NCI-H1105 (cell line): ENCODE measurements at places on chromosomes 1 and 21.
A peak's percentile ranks its signal among the peaks of the same experiment; 100 is the strongest.

- no peak for DNase-seq
Observed at GRCh38 chr1:8096105-8097011, 70.2 kb upstream of the ERRFI1 start.

- no peak for DNase-seq
Observed at GRCh38 chr1:168054117-168054516, 82.6 kb downstream of the GPR161 start.

DNA sequence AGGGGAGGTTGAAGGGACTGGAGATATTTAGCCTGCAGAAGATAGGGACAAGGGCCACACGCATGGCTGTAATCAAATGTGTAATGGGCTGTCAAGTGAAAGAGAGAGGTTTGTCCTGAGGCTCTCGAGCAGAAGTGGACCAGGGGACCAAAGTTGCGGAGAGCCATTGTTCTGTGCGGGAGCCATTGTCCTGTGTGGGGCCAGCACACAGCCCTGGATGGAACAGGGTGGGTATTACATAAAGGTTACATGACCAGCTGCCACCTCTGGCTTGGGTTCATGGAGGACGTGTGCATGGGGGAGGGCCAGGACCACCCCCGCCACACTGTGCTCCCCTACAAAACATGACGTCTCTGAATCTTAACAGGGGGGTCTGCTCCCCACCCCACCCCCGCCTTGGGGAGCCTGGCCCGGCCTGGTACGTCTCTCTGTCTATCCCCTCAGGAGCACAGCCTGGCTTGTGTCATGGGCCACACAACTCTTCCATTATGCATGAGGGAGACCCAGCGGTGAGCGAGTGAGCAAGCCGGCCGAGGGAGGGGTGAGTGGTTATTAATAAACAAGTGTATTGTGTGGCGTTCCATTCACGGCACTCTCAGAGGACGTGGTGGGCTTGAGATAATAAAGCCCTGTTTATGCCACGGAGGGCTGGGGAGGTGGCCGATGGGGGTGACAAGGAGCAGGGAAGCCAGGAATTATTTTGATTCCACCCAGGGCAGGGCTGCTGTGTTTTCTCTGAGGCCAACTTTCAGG lies at the start of gene NFASC:
Gene NFASC (plus strand): TSS at position 703 of the 753 bp plus-strand sequence. CDS start 73,454 bp downstream, outside the sequence.
- no peak for DNase-seq

DNA sequence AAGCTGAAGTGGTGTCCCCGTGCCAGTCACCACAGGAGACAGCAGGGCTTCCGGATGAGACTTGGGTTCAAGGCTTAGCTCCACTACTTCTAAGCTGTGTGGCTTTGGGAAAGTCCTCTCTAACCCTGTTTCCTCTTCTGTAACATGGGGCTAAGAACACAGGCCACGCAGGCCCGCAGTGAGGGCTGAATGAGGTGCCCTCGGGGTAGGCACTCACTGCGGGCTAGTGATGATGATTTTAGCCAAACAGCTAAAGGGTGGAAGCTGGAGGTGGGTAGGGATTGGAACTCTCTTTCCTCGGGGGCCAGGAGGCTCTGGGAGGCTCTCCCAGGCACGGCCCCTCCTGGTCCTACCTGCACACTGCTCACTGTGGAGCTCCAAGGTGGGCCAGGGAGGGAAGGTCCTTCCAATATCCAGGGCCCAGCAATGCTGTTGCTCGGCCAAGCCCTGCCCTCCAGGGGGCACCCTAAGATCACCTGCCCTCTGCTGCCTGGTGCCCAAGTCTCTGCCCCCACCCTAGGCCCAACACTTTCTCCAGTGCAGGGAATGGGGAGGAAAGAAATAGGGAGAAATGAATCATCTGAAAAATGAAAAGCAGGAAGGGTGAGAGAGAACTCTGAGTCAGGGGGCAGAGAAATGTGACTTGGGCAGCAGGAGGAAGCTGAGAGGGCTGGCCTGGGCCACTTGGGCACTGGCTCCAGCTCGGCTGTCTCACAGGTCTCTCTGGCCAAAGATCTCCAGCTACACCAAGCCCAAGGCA lies 19.2 kb upstream of the EVA1B start:
- DNase-seq = no peak

GRCh38 chr1:176949033-176949662 lies 215.4 kb downstream of the ASTN1 start:
- no peak for DNase-seq

DNA sequence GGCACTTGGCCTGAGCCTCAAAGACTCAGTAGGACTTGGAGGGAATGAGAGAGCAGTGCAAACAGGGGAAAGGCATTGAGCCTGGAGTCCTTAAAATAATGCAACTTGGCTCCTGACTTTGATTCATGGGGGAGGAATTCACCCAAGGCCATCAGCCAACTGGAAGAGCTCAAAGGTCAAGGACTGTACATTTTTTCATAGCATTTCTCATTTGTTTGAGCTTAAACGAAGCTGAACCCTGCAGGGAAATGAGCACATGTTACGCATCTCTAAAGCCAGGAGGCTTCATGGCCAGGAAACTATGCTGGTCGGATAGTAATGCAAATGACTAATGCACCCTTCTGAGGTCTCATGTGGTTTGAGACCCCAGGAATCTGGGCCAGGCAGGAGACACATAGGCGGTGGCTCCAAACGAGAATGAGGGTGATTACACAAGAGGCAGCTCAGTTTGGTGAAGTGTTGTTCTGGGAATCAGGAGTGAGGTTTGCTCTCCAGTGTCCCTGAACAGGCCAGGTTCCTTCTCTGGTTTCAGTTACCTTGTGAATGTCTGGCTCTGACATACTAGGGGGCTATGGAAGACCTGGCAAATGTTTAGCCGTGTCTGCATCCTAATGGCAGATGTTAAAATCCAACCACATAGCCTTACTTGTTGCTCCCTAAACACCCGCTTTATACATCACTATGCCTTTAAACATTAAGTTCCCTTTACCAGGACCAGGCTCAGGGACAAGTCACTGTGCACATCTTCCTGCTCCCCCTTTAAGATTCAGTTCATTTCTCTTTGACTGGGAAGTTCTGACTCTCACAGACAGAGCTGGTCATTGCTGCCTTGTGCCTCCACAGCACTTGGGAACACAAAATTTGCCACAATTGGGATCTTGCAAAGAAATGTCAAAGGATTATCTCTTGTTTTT lies 503.9 kb upstream of the USP24 start:
- no peak for DNase-seq

GRCh38 chr1:220990427-220991339 lies 111.4 kb downstream of the HLX start:
- DNase-seq = no peak

DNA sequence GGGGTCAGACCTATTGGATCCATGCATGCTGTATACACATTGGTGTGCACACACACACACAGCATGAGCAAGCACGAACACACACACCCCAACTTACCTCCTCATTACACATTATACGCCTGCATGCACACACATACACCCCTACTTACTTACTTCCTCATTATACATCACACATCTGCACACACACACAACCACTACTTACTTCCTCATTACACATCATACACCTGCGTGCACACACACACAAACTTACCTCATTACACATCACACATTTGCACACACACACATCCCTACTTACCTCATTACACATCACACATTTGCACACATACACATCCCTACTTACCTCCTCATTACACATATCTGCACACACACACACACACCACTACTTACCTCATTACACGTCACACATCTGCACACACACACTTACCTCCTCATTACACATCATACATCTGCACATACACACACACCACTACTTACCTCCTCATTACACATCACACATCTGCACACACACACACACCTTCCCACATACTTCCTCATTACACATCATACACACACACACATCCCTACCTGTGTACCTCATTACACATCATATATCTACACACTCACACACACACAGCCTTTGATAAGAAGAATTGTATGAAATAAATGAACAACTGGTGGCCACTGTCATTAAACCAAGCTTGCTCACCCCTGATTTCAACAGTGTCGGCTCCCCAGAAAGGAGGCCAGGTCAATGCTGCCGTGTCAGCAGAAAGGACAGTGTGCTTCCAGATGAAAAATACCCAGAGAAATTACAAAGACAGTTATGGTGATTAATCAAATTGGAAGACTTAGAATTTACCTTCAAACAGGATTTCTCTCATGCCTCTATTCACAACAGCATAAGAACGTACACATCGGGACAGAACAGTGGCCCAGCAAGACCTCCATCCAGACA lies 117.8 kb downstream of the SETD4 start:
- no peak for DNase-seq

DNA sequence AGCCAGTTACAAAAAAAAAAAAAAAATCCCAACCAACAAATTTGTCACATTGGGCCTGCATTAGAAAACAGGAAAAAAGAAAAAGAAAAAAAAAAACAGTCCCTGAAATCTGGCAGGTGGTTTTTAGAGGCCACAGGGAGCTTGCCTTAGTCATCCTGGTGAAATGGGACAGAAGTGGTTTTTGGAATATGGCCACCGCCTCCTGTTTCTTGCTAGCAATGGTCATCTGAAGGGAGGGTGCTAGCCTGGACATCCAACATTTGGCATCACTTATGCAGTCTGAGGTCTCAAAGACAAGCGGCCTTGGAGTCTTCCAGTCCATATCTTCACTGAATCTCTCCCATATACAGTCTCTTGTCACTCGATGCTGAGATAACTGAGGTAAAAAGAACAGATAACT lies 20.1 kb upstream of the NKAIN1 start:
- no peak for DNase-seq

DNA sequence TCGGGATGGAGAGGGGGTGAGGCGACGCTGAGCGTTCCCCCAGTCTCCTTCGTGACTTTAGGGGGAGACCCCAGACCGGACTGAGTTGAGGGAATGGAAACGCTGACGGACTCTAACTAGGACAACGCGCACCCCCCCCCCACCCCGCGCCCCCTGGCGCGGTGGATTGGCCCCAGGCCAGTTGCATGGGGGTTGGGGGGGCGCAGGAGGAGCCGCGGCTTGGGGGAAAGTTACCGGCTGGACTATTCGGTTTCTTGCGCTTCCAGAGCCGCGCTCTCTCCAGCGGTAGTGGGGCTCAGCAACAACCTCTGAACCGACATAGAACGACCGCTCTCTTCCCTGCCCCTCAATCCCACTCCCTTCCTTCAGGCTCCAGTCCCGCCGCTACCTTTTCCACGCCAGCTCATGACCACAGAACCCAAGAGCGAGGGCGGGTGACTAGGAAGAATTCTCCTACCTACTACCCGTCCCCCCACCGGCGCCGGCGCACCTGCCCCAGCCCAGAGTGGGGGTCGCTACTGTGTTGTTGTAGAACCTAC lies 694 bp downstream of the ZBTB7B start:
- DNase-seq = peak; percentile 32

- no peak for DNase-seq
Observed at GRCh38 chr1:23902321-23903278, 10.6 kb downstream of the CNR2 start.

DNA sequence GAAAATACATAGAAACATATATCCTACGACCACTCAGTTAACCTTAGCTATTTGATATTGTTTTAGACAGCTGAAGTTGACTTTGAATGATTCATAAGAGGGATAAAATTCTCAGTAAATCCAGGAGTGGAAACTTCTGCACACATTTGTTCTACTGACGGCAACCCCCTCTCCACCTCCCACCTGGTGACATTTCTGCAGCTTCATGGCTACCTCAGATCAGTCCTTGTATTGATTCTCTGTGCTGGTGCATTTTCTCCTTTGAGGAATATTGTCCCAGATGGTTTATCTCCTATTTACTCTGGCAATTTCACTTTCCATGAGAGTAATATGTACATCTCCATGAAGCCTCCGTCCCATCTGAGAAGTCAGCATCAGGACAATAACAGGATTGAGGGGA lies 57.7 kb upstream of the COA6 start:
- DNase-seq = no peak

GRCh38 chr1:232029315-232029714 lies 402.7 kb downstream of the DISC1 start:
- no peak for DNase-seq

DNA sequence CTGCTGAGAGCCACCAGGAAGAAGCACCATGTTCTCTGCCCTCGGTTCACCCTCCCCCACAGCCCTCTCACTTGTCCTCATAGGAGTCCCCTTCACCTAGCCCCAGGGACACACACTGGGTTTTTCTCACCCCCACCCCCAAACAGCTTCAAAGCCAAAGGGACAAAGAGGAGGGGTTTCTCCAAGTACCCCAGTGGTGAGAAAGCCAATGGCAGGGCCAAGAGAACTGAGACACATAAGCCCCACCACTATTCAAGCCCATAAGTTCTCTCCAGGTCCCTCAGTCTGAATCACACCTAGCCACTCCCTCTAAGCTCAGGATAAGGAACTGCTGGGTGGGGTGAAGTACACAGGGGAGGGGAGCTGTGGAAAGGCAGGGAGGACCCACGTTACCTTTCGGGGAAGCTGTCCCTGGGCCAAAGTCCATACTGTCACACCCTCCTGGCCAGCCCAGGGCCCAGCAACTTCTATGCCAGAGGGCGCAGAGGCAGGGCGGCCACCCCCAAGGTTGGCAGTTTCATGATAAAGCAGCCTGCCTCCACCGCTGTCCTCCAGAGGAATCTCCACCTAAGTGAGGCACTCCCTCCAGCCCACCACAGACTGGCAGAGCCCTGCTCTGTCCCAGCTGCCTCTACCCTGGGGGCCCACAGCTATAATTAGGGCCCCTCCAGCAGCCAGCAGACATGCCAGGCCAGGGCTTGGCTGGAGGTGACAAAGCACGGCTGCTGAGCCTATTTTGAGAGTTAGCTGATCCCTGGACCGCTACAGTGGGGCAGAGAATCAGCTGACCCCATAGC lies 39.0 kb upstream of the PPP1R15B start:
- no peak for DNase-seq

DNA sequence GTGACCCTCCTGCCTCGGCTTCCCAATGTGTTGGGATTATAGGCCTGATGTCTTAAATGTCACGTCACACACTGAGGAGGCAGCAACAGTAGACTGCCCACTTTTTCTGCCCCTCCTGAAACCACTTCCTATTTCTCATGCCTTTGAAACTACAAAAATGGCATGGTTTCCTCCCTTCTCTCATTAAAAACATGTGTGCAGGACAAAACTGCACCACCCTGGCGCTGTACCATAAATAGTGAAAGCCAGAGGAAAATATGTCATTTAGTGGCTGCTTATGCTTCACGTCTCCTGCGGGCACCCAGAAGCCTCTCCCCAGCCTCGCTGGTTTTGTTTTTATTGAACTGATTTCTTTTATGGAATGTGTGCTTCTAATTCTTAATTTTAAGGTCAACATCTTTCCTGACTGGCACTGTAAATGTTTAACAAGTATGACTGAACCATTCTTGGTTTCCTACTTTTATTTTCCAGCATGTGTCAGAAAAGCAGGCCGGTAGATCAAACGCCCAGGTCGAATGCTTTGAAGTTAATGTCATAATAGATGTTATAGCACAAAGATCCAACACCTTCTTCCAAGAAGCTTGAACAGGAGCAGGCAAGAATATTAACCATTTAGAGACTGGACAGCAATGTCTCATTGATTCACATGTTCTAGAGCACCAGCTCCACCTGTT lies 59.6 kb upstream of the C1orf87 start:
- DNase-seq = no peak

- DNase-seq = peak; percentile 6
Observed at GRCh38 chr1:100868364-100868995, 26.2 kb downstream of the EXTL2 start.

GRCh38 chr1:75353051-75353450 lies 218.9 kb downstream of the LHX8 start:
- no peak for DNase-seq
